ENCODE measurements at places on chromosomes 1 and 21.

DNA sequence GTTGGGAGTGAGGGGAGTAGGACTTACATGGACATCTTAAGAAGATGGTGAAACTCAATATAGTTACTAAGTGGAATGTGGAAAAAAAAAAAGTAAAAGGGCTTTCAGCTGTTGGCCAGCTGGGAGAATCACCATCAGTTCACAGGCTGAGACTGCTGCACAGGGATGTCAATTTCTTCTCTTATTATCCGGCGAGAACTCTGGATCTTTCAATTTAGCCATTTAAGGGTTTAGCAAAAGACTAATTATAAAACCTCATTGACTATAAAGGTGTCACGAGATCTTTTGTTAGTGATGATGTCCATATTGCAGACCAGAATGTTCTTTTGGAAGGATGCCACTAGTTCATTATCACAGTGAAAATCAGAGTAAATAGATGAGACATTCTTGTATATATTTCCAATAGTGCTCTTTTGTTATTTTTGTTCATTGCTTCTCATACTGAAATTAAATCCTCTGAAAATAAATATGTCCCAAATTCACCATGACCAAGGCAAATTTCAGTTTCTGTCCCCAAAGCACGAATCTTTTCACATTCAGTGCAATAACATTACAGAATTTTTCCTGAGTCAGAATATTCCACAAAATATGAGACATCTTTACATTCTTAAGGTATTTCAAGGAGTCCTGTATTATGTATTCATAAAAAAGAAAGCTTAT, 266.1 kb downstream of the DNM3 start:
- no peak for DNase-seq

DNA sequence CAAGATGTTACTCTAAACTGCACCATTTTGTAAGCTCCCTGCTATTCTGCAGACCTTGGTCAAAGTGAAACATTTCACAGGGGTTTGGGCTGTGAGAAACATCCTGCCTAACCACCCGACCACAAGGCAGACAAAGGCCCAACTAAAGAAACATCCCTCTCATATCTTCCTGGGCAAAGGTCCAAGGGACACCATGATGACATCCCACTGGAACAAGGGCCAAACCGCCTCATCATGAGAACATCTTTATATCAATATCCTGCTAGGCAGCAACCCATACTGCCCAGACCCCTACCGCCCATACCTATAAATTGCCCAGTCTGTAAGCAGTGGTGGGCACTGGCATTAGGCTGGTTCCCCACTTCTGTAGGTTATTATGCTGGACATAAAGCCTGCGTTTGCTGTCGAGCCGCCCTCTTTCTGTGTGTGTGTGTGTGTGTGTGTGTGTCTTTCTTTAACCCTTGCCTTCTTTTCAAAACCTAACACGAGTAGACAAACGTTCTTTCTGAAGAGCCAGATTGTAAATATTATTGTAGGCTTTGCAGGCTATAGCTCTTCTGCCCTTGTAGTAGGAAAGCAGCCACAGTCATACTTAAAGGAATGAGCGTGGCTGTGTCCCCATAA, 1.0 kb upstream of the PPIE start:
- DNase-seq: no peak

DNA sequence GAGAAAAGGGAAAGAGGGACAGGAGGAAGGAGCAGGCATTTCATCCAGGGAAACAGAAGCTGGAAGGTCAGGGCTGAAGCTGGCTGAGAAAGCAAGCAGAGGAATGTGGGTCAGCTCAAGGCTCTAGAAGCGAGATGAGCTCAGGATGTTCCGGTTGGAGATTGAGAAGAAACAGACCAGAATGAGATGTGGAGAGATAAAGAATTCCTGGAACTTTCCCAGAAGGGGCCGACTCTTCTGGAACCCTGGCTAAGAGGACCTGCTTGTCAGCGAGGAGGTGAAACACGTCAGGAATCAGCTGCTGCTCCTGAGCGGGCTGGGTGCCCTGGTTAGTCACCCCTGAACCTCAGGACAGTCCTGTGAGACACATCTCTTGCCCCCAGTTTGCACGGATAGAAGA, 75.9 kb downstream of the HUNK start:
- no peak for DNase-seq

DNA sequence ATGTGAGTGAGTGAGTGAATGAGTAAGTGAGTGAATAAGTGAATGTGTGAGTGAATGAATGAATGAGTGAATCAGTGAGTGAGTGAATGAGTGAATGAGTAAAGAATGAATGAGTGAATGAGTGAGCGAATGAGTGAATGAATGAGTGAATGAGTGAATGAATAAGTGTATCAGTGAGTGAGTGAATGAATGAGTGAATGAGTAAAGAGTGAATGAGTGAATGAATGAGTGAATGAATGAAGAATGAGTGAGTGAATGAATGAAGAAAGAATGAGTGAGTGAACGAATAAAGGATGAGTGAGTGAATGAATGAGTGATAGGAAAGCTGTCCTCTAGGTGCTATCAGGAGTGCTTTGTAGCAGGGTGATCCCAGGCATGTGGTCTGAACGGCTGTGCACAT, 35.7 kb downstream of the CFAP74 start:
- DNase-seq: no peak

GRCh38 chr21:28699596-28700259, 292.9 kb downstream of the LTN1 start:
- no peak for DNase-seq

DNA sequence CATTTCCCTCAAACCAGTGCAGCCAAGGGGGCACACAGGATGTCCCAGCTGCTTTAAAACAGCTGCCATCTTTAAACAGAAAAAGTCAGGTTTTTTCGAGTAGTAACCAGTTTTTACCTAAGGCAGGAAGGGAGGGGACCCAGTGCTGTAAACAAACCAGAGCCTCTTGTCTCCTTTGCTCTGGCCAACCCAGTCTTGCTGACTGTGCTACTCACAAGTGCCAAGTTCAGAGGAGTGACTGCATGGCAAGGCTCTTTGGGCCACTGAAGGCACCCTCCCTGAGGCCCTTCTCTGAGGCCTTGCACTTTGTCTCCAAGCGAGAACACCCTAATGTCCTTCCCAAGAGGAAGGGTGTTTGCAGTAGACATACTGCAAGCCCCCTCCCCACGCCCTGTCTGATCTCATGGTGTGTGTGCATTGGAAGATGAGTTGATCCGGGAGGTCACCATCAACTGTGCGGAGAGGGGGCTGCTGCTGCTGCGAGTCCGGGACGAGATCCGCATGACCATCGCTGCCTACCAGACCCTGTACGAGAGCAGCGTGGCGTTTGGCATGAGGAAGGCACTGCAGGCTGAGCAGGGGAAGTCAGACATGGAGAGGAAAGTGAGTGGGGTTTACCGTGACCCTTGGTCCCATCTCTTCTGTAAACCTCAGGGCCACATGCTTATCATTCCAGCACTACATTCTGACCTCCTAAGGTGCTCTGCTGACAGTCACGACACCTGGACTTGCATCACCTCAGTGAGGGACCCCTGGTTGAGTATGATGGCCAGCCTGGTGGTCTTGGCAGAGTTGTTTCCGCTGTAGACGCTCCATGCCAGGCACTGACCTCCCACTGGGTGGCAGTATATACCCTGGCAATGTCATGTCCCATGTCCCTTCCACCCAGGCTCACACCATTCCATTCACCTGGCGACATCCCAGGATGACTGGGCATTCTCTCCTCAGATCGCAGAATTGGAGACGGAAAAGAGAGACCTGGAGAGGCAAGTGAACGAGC, 4.7 kb downstream of the DNALI1 start:
- no peak for DNase-seq

- no peak for DNase-seq
Measured at GRCh38 chr1:226100436-226101391, 38.2 kb downstream of the H3-3A start.

DNA sequence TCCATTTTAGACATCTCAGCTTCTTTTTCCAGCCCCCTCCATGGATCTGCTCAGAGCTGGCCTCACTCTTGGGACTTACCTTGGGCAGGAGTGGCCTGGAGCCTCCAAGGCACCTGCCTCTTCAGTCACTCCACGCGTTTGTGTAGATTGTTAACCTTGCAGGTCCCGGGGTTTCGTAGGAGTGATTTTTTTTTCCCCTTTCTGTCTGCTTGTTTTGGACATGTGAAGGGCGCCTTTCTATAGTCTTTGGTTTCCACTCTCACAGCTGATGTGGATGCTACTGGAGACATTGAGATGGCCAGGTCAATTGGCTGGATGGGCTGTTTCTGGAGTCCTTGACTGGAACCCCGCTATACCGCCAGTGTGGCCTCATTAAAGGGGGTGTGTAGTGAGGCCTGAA, 2.0 kb upstream of the SDHB start:
- DNase-seq: no peak

- DNase-seq: no peak
Measured at GRCh38 chr1:25460020-25460419, 29.3 kb downstream of the MACO1 start.

- DNase-seq: no peak
Measured at GRCh38 chr21:32192291-32193097, 86.4 kb downstream of the MIS18A start.

- peak; percentile 79 for DNase-seq
Measured at GRCh38 chr1:235878082-235878811, 11.5 kb upstream of the LYST start.

GRCh38 chr21:42633858-42634257, 19.6 kb upstream of the PDE9A start:
- peak; percentile 72 for DNase-seq

DNA sequence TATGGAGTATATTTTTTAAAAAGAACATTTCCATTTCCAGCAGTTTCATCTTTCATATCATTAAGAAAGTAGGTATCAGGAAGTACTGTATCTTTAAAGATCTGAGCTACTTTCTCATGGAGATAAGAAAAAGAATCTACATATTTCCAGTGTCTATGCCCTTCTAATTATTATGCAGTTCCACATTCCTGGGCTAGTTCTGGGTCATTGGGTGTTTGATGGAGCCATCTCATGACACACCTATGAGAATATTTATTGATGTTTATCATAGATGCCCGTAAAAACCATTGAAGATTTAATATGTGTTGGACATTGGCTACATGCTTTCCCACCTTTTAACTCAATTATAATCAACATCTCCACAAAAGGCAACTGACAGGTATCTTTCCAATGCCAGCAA, 21.0 kb downstream of the LCE4A start:
- DNase-seq: no peak

DNA sequence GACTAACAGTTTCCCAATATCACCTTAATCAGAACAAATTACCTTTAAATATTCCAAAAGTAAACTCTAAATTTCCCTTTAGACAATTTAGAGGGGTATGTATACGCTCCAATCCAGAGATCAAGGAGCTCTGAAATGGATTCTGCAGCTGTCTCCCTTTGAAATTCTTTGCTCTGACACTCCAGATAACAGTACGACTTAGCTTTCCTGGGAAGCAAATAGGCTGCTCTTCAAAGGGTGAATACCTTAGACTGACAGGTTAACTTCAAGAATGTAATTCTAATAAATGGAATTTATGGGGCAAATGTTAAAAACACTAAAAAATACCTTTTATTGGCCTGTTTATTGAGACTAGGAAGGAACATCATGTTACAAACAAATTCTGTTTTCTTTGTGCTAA, 357.2 kb downstream of the USP25 start:
- no peak for DNase-seq

DNA sequence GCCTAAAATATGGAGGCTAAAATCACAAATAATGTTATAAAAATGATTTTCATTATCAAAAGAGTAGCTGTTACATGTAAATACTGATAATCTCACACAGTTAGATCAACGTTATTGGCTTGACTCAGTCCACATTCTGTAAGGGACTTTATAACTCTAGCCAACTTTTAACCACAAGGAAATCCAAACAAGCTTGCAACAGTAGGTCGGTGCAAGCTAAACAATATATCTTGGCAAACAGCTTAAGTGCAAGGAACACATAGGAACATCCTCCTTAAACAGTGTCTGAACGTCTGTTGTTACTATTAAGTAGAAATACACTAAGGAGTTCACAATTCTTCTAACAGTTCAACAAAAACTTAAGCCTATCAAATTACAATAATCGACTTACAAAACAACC, 126.7 kb downstream of the EIF4G3 start:
- DNase-seq: no peak

- no peak for DNase-seq
Measured at GRCh38 chr1:105686874-105687690, 1369.4 kb upstream of the PRMT6 start.

- DNase-seq: no peak
Measured at GRCh38 chr1:41840592-41841246, 78.0 kb downstream of the HIVEP3 start.

- no peak for DNase-seq
Measured at GRCh38 chr1:50417507-50417906, 5.7 kb downstream of the DMRTA2 start.

DNA sequence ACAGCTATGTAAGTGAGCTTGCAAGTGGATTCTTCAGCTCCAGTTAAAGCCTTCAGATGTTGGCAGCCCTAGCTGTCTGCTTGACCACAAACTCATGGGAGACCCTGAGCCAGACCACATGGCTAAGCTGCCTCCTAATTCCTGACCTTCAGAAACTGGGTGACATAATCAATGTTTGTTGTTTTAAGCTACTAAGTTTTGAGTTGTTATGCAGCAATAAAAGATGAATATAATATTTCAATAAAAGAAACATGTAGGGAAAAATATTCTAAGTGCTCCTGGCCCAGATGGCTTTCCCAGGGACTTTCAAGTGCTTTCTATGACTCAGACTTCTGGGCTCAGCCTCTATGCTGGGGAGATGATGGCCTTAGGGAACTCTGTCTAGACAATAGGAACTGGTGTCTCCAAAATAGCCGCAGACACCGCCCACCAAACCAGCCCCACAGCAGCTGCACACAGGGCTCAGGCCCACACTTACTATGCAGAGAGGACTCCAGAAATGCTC, 20.3 kb upstream of the AZIN2 start:
- peak; percentile 90 for DNase-seq

GRCh38 chr1:203720242-203720641, 44.7 kb upstream of the LAX1 start:
- no peak for DNase-seq

- DNase-seq: no peak
Measured at GRCh38 chr1:159014851-159015250, 5.1 kb downstream of the IFI16 start.

GRCh38 chr1:168696125-168696760, 32.8 kb downstream of the DPT start:
- DNase-seq: no peak

- no peak for DNase-seq
Measured at GRCh38 chr1:46582972-46583371, 21.1 kb downstream of the MKNK1 start.

DNA sequence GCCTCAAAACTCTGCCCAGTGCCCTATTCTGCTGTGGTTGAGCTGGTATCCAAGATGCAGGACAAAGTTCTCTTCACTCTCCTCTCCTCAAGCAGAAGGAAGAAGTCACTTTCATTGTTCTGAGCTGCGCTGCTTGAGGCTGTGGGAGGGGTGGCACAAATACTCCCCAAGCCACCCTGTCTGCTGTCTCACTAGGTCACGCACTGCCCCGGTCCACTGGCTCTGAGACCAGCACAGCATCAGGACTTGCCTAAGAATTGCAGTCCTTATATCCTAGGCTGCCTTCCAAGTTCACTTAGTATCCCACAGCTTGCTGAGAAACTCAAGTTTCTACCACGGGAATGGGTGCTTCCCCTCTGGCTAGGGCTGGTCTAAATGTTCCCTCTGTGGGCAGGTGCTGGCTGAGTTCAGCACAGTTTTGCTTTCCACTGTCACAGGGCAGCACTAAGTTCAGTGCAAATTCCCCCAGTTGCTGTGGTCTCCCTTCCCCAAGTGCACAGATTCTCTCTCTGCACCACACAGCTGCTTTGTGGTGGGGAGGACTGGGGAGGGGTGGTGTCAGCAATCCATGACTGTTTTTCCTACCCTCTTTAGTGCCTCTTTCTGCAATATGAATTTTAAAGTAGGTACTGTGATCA, 32.4 kb downstream of the SLC9C2 start:
- DNase-seq: no peak
